ENCODE measurements at places on chromosomes 12 and 14.

DNA sequence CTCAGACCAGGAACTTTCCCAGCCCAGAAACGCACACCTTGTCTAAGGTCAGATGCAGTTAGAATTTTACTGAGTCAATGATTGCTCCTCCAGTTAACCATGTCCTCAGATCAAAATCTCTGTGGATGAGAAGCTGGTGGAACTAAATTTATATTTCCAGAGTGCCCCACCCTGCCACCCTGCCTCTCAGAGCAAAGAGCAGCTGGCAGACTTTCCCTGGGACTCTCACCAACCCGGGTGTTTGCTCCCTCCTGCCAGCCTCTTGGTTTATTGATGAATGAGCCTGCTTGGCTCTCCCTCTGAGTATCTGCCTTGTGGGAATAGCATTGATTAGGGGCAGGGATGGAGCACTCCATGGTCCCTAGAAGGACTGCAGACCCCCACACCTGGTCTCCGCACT is 5.9 kb upstream of the KRT1 start:
- DNase-seq, result no peak

DNA sequence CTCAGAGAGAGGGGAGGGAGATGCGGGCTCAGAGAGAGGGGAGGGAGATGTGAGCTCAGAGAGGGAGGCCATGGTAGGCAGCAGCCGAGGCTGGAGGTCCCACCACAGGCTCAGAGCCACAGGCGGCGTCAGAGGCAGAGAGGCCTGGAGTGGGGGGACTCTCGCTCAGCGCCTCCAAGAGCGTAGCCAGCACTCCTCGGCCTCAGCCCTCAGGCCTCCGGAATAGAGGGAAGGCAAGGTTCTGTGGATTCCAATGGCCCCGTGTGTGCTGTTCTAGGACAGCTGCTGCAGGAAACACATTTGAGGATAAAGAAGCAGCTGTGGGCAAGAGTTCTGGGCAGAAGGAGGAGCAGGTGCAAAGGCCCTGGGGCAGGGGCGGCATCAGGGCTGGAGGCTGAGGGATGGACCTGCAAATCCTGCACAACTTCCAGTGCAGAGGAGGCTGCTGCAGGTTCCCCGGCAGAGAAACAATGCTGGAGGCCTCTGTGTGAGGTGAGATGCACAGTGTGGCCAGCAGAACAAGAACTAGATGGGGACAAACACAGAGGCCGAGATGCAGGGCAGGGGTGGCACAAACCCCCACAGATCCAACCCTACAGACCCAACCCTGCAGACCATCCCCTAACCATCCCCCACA is 59.1 kb upstream of the GALNT9 start:
- peak; percentile 21 for DNase-seq

- DNase-seq, result no peak
Measured at GRCh38 chr14:96484399-96484798, 17.8 kb upstream of the PAPOLA start.

DNA sequence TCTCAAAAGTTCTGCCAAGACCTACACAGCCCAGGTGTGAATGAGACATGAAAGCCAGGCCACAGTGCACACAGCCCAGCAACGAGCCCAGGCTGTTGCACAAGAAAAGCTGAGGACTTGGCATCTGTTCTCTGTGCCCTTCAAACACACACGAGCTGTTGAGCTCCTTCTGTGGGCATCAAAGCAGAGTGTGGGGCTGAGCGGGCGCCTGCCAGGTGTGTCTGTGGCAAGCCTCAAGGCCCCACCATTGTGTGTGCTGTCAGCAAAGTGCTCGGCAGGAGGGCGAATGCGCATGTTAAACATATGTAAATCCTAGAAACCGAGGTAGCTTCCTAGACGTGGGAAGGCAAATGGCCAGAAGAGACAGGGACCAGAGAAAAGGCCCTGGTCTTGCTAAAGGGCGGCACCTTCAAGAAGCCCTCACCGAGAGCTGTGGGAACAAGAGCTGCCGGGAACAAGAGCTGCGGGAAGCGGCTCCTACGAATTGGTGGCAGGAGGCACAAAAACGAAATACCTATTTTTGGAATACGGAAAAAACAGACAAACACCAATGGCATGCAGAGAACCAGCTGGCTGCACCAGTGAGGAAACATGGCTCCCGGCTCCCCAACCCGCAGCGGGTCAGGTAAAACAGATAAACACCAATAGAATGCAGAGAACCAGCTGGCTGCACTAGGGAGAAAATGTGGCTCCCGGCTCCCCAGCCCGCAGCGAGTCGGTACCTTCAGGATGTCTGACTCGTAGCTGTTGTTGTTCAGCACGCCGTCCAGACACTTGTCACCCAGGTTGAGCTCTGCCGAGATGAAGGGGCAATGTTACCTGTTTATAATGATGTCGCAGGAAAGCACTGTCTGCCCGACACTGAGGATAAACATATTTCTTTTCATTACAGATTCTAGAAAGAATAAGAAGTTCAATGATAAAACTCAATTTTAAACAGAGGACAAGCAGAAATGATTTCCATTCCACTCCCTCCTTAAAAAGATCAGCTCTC is 19.0 kb upstream of the GOLGA3 start:
- DNase-seq, result no peak

Measured in glutamatergic neuron (in vitro differentiated cells).